LHCN-M2 (cell line): ENCODE measurements at places on chromosomes 1 and 21. TPM values are rescaled to one million over a fixed set of nuclear protein-coding genes. Genes with fewer than 3 reads are reported as not detected.

Gene KIAA1614
- total RNA-seq = 5.9 and 7.1 TPM in 2 replicates

Gene DNAJC6
- 2.9 and 6.2 TPM in 2 replicates for total RNA-seq

DNA sequence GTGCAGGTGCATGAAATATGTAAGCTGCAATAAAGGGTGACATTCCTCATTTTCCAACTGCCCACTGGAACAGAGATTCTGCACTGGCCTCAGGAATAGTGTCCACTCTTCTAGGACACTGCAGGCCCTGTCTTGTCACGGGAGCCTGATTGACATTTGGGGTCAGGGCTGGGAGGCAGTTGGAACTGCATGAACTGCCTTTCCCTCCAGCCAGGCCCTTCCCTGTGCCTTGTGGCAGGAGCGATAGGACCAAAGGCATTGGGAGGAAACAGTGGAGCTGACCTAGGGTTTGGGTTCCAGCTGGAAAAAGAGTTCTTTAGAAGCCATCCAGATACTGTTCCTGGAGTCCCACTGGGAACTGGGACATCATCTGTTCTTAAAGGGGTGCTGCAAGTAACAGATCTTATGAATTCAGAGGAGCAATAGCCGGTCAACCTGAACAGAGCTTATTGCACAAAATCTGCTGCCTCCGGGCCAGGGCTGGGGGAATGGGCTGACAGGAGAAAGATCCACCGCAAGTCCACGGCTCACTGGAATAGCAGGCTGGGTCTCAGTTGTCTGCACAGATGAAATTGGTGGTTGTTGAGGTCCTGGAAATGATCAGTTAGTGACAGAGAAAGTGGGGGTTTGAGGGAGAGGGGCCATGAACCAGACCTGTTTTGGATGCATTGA is 451.7 kb downstream of the CAMTA1 start:
- no peak for DNase-seq

Gene IGSF5
- 0.06 and 0.11 TPM in 2 replicates for total RNA-seq

DNA sequence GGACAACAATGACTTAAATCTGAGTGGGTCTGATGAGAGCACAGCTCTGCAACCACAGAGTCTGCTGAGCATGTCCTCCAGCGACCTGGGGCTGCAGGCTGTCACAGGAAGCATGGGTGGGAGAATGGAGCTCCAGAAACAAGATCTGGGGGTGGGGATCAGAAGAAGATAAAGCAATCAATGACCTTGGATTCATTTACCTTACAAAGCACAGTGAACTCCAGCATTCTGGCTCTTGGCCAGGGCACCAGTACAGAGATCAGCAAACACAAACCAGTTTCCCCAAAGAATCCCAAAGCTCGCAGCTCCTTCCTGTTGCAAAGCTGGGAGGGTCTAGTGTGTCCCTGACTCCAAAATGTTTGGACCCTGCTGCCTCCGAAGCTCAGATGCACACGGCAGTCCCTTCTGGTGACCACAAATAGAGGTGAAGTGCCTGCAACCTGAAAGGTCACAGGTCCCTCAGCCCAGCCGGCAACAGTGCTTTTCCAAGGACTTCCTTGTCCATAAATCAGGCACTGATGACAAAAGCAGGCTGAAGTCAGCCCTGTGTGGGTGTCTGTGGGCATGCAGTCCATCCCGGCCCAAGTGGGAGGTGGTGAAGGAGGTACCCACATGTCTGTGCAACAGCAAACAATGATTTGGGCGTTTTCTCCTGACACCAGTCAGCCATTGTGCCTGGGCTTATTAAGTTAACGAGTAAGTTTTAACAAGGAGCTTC is 76.1 kb downstream of the SH3BGR start:
- no peak for DNase-seq

- no peak for DNase-seq
These were observed 201.4 kb upstream of the SGIP1 start for GRCh38 chr1:66332548-66332901.

DNA sequence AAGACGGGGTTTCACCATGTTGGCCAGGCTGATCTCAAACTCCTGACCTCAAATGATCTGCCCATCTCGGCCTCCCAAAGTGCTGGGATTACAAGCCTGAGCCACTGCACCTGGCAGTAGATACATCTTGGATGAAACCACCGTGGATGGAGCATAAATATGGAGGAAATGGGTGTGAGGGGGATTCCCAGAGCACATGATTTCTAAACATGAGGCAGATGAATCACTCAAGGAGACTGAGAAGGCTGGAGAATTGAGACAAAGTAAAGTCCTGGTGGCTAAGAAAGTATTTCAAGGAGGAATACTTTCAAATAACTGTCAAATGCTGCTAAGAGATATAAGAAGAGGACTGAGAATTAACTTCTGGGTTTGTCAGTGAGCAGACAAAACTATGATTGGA is 5.4 kb upstream of the PGBD5 start:
- no peak for DNase-seq

DNA sequence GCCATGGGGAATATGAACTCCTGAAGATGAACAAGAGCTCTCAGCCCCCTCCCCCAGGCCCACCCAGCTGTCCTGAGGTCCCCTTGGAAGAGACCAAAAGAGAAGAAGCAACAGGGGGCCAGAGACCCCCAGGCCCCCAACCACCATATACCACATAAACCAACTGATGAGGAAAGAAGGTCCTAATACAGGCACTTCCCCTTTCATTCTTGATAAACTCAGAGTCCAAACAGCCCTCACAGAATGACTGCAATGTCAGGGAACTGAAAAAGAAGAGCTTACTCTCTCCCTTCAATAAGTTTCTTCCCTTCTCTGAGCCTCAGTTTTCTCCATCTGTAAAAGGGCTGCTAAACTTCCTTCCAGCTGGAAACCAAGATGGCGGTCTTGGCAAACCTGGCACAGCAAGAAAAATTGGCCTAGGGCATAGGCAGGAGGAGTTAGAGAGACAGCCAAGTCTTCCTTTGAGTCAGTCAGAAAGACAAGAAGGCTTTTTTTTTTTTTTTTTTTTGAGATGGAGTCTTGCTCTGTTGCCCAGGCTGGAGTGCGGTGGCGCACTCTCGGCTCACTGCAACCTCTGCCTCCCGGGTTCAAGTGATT is 90.5 kb downstream of the VWA5B1 start:
- DNase-seq = no peak

- DNase-seq = peak; percentile 41
These were observed 38.0 kb downstream of the ADARB1 start for GRCh38 chr21:45112371-45112770.

Gene CACNA1S
- 0.17 TPM in 1 of 2 replicates, not detected in the other for total RNA-seq

Gene TRIM17
- not detected in 2 replicates for total RNA-seq

DNA sequence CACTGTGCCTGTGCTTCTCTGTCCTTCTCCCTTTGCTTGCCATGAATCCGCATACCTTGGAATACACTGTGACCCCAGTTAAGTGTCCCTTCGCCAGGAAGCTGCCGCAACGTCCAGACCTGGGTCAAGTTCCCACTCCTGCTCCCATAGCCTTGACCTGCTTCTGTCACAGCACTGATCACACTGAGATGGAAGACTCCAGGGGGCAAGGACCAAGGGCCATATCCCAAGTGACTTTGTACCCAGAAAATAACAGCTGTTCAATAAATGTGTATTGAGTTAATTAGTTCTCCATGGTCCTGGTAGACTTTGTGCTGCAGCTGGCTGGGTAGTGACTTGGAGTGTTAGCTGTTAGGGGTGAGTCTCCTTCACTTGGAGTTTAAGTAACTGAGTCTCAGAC is 25.8 kb downstream of the SLC5A9 start:
- no peak for DNase-seq

Gene CCDC27
- not detected in 2 replicates for total RNA-seq

DNA sequence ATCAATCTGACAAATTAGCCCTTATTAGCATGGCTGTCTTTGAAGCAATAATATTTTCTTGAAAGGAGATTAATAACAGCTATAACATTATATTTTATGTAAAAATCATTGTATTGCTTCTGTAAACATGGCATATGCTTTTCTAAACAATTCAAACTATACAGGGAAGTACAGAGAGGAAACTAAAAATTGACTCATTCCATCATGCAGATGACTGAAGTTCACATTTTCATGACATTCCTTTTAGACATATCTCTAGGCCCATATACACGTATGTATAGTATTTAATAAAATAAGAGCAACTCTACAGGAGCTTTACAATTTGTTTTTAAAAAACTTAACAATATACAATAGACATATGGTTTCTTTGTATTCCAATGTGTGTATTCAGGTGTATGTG is 5.6 kb upstream of the DHCR24 start:
- DNase-seq = no peak

Gene KDF1
- total RNA-seq = not detected in 2 replicates

DNA sequence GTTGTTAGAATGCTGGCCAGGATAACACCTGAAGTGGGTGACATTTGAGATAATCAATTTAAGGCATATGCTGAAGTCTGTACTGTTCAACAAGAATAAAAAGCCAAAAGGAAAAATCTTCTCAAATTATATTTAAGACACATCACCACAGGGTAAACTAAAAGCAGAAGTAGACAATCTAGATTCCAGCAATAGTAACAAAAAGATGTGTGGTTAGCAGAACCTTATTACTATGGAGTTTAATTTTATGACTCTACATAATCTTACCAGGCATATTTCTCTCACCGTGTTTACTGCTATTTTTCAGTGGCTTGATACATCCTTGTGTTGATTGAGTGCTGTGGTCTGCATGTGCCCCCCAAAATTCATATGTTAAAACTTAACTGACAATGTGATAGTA is 300.4 kb upstream of the ZP4 start:
- no peak for DNase-seq

GRCh38 chr1:167538657-167539056 is 14.9 kb downstream of the CREG1 start:
- peak; percentile 34 for DNase-seq

DNA sequence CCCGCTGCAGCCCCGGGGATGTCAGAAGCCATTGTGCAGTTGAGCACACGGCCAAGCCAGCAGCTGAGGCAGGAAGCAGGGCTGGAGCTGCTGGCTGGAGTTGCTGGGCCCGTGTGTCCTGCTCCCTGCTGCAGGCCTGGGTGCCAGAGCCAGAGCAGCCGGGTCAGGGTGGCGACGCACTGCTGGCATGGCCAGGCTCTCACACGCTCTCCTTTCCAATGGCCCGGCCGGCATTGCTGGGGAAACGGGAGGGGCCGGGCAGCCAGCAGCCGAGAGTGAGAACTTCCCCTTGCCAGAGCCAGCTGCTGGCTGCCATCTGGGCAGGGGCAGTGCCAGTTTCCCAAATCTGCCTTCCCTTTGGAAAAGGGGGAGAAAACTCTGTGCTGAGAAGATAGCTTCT is 82.4 kb upstream of the PROX1 start:
- DNase-seq = no peak

- no peak for DNase-seq
These were observed 44.2 kb downstream of the MTF2 start for GRCh38 chr1:93123201-93123783.
